Stimulated activated CD8-positive, alpha-beta memory T cell treated with anti-CD3 and anti-CD28 coated beads, Interleukin-7, amount 100 ng/mL, for 1 hour (primary cell): ENCODE measurements at places on chromosomes 4 and X.

GRCh38 chr4:127759893-127760292 is 22.2 kb upstream of the HSPA4L start:
- DNase-seq: no peak

DNA sequence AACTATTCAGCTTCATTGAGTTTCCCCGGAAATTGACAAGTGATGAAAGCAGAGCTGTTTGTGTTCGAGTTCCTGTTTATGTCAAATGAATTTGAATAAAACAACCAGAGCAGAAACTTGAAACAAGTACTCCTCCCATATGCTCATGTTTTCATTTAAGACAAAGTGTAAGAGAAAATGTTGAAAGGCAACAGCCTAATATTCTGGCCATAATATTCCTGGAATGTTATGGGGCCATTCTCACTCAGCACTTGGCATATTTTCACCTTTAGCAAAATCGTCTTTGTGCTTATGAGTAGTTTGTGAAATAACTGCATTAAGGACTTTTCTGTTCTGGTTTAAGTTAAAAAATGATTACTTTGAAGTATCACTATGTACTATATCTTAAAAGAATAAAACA is 276.0 kb upstream of the FAT1 start:
- DNase-seq: no peak

GRCh38 chrX:149003863-149004660 is 501.0 kb downstream of the IDS start:
- no peak for DNase-seq

- no peak for DNase-seq
Observed at GRCh38 chr4:61162116-61162515, 38.0 kb upstream of the ADGRL3 start.

- DNase-seq: no peak
Observed at GRCh38 chr4:89175611-89176010, 64.3 kb downstream of the TIGD2 start.

DNA sequence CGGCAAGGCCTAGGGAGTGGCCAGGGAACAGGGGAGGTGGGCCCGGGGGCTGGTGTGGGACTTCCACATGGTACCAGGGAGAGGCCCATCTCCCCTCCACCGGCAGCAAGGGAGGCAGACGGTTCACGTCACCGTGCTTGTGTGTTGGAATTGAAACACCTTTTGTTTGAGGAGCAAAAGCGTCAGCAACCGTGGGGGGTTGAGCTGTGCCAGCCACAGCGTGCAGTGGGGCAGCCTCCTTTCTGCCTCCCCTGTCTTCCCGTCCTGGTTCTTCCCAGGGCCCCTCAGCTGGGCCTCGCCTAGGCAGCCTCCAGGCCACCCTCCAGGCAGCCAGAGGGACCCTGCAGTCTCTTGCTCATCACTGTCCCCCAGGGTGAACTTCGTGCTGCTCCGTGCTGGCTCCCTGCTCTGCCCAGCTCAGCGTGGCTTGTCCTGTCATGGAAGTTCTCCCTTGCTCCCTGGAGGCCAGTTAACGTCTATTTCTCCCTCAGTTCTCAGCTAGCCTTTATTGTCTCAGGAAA is 32.1 kb upstream of the HGFAC start:
- no peak for DNase-seq

- DNase-seq: no peak
Observed at GRCh38 chrX:23662853-23663252, 4.4 kb upstream of the PRDX4 start.

GRCh38 chr4:101304916-101305315 is 42.4 kb downstream of the PPP3CA start:
- DNase-seq: no peak

DNA sequence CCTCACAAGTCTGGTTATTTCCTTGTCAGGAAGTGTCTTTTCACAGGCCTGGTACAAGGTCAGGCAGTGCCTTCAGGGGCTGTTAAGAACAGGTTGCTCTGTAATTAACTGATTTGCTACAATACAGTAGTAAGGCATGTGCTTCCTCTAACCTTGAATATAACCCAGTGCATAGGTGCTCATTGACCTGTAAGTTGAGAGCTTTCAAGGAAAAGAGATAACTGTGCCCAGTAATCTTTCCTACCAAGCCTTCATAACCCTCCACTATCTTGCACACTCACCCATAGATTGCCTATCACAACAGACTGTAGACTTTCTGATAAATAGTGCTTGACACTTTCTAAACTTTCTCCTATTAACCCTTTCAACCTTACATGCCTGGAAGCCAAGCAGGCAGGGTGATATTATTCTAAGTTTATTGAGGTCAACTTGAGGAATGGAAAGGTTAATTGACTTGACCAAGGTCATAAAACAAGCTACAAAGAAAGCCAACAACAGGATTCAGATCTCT is 148.1 kb downstream of the PPARGC1A start:
- no peak for DNase-seq

- no peak for DNase-seq
Observed at GRCh38 chr4:6172093-6172926, 28.0 kb downstream of the JAKMIP1 start.

DNA sequence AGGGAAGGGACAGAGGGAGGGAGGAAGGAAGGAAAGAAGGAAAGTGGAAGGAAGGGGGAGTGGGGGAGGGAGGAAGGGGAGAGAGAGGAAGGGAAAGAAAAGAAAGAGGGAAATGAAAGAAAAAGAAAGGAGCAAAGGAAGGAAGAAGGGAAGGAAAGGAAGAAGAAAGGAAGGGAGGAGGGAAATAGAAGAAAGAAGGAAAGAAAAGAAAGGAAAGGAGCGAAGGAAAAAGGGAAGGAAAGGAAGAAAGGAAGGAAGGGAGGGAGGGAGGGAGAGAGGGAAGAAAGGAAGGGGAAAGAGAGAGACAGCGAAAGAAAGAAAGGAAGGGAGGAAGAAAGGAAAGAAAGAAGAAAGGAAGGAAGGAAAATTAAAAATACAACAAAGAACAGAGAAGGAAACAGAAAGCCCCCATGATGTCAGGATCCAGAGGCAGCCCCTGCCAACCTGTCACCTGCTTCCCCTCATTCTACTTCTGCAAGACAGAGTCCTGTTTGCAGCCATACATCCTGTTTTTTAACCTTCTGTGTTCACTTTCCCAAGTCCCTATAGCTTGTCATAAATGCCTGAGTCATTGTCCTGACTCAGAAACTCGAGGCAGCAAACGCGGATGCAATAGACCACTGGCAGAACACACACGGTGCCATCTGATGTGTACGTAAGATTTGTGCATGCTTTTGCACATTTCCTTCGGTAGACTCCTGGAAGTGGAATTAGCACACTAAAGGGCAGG is 77.0 kb upstream of the C4orf50 start:
- no peak for DNase-seq

GRCh38 chrX:48976086-48976485 is 4.4 kb upstream of the KCND1 start:
- no peak for DNase-seq

- DNase-seq: no peak
Observed at GRCh38 chrX:15465896-15466651, 27.1 kb downstream of the PIR start.

DNA sequence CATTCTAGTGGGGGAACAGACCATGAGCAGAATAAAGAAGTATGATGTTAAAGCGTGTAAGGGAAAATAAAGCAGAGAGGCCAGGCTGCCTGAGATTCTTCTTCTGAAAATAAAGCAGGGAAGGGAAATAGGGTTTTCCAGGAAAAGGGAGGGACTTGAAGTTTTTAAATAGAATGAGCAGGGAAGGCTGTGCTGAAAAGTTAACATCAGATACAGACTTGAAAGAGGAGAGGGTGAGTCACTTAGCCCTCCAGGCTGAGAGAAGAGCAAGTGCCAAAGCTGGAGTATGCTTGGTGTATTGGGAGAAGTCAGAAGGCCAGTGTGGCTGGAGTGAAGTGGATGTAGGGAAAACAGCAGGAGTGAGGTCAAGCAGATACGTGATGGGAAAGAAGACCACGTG is 10.0 kb upstream of the PLK4 start:
- DNase-seq: no peak

- no peak for DNase-seq
Observed at GRCh38 chrX:49247916-49248811, 12.9 kb downstream of the CCDC22 start.

- DNase-seq: no peak
Observed at GRCh38 chrX:6985537-6985936, 162.0 kb upstream of the STS start.

- no peak for DNase-seq
Observed at GRCh38 chr4:26930964-26931363, 70.3 kb downstream of the STIM2 start.

- no peak for DNase-seq
Observed at GRCh38 chr4:152264106-152264505, 271.8 kb downstream of the FBXW7 start.

- no peak for DNase-seq
Observed at GRCh38 chr4:164772076-164772475, 18.1 kb downstream of the SMIM31 start.

DNA sequence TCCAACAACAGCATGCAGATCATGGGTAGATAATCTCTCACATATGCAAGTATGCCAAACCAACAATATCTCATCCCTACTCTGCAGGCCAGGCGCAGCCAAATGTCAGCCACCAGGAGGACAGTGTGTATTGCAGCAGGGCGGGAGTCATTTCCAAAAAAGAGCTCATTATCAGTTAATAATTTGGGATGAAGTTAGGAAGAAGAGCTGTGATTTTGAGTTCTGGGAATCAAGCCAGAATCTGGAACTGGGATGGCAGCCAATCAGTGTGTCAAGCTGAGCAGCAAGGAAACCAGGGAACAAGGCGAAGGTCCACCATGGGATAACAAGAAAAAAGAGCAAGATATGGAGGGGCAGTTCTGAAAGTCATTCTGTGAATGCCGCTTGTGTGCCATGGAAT is 88.2 kb upstream of the CAMK2D start:
- no peak for DNase-seq

GRCh38 chr4:67104145-67104544 is 441.2 kb downstream of the CENPC start:
- DNase-seq: no peak

DNA sequence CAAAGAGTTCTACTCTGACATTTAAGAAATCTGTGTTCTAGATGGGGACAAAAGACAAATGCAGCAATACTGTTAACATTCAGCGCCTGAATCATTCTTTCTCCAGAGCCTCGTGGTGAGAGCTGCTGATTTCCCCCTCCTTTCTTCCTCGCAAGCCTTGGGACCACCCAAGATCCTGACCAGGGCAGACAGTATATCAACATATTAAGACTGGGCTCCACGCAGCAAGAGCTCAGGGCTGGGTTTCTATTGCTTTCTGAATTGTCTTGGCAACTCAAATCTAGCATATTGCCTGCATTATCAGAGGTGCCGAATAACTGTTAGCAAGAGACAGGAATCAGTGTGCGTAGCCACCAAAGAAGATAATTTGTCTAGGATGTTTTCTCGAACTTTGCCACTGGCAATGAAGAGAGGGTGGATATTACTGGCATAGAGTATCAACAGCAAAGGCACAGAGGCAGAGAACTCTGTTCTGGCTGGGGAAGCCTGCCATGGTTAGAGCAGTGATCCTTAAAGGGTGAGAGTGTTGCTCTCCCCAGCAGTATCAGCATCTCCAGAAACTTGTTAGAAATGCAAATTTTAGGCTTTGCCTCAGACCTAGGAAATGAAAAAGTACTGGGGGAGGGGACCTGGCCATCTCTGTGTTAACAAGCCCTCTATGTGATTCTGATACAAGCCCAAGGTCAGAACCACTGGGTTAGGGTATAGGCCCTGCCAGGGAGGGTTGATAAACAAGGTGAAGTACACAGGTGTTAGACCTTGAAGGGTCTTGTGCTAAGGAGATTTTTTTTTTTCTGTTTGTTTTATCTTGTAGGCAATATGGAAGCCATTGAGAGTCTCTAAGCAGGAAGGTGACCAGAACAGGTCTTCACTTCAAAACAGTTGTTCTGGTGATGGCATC is 46.2 kb upstream of the MID1IP1 start:
- no peak for DNase-seq

DNA sequence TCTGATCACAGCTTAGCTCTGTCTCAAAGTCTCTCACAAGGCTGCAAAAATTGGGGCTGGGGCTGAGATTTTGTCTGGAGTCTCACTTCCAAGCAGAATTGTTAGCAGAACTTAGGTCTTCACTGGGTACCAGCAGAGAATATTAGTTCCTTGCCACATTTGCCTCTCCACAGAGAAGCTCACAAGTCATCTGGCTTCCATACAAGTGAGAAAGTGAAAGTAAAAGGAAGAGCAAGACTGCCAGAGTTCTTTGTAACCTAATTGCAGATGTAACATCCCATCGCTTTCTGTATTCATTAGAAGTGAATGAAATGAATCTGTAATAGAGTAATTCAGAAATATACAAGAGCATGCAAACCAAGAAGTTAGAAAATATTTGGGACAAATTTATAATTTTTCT is 624.1 kb upstream of the GNPDA2 start:
- no peak for DNase-seq

GRCh38 chrX:138763761-138764160 is 52.2 kb upstream of the FGF13 start:
- DNase-seq: no peak

DNA sequence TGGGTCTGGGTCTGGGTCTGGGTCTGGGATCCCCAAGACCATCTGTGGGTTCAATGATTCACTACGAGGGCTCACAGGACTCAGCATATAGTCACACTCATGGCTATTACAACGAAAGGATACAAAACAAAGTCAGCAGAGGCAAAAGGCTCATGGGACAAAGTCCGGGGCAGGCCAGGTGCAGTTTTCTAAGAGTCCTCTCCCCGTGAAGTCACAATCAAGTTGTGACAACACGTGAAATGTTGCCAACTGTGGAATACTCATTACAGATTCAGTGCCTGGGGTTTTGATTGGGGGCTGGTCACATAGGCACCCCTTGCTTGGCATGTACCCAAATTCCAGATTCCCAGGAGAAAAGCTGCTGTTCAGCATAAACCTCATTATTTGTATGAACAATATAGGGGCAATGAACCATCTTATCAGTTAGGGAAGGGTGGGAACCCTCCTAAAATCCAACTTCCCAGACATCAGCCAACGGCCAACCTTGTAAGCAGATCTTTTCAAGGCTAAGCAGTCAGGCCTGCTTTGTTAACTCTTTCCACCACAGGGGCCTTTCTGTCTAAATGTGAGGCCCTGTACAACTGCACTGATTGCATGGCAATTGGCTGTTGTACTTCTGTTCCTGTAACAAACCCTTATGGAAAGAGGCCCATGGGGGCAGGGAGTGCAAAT is 58.2 kb upstream of the DIPK2B start:
- DNase-seq: no peak

DNA sequence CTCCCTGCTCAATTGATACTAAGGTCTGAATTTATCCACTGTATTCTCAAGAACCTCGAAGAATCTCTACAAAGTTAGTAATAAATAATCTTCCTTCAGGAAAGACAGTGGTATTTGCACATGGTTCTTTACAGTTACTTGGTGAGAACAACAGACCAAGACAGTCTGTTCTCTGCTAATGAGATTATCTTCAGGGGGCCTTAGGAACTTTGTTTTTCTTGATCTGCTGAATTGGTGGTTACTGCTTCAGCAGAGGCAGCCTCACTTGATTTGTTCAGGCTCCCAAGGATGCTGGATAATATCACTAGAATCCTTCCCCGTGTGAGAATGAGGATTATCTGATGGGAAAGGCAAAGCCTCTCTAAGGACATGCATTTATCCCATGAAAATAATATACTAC is 64.8 kb downstream of the CBR4 start:
- DNase-seq: no peak

DNA sequence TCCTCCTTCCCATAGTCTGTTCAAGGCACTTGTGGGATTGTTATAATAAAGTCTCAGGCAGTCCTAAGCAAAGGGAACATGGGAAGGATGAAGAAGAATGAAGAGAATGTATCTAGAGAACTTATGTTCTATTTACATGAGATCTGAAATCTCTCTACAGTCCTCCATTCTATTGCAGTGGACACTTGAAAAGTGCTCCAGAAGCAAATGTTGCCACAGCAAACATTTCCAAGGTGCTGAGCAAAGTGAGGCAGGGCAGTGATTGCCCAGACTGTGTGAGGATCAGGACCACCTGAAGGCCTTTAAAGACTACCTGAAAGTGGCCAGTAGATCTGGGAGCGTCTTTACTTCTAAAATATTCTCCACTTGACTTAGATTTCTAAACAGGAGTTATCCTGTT is 203.5 kb downstream of the RBM46 start:
- no peak for DNase-seq
